Fibroblast of skin of scalp (primary cell): ENCODE measurements at places on chromosomes 7 and 10.

DNA sequence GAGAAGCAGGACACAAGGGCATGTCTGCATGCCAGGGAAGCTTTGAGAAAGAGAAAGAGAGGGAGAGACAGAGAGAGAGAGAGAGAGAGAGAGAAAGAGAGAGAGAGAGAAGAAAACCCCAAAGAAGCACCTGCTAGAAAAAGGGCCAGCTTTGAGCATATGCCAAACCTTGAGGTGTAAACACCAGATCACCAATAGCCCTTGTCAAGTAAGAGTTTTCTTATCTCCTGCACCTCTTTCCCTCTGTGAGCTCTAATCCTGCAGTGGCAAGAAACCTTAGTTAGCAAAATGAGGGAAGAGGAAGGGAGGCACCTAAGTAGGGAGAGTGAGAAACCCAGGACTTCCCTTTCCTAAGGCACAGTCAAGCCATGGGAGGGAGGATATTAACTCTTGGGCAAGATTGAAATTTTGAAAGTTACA is 11.3 kb upstream of the TRDMT1 start:
- DNase-seq: no peak

GRCh38 chr7:105773030-105773460 is 103.4 kb downstream of the ATXN7L1 start:
- no peak for DNase-seq

GRCh38 chr7:27640884-27641574 is 21.7 kb downstream of the HIBADH start:
- DNase-seq: peak; percentile 87

DNA sequence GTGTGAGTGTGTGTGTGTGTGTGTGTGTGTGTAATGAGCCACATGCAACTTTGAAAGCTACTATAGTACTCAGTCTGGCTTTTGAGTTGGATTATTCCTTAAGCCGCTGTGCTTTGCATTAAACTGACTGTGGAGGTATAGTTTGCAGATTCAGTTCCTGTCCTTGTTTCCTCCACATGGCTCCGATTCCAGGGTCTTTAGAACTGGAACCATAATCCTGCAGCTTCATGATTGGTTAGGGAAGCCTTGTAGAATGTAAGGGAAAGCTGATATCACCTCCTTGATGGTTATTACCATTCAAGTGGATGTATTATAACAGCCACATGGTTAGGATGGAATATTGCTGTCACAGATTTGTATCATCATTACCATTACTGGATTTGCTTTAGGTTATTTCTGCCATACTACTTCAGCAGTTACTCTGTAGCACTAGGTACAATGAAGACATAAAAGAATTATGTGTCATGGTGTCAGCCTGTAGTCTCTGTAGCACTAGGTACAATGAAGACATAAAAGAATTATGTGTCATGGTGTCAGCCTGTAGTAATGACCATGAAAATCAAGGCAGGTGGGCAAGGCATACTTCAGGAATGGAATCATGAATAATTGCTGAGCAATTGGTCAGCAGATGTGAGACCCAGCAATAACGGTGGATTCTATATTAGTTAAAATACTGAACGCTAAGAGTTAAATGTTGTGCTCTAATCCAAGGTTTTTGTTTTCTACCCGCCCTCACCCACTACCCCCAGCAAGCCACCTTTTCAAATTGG is 275.1 kb upstream of the FZD1 start:
- no peak for DNase-seq

DNA sequence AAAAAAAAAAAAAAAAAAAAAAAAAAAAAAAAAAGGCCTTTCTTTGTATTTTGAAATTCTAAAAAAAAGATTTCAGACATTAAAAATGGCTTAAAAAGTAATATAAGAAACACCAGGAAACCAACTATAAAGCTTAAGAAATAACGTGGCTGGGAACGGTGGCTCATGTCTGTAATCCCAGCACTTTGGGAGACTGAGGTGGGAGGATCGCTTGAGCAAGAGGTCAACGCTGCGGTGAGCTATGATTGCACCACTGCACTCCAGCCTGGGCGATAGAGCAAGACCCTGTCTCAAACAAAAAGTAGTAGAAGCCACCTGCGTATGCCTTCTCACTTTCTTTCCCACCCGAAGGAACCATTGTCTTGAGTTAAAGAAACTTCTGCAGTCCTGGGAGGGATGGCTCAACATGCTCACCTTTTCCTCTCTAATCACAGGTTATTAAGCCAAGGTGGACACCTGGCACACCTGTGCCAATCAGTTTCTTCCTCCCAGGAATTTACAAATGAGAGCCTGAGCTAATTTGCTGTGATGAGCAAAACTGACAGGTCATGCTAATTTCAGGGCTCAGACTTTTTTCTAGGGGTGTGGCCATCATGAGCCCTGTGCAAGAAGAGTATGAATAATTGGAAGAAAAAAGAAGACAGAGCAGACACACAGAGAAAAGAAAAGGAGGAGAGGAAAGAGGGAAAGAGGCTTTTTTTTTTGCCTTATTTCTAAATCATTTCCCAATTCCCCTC is 72.0 kb upstream of the PARD3 start:
- no peak for DNase-seq

DNA sequence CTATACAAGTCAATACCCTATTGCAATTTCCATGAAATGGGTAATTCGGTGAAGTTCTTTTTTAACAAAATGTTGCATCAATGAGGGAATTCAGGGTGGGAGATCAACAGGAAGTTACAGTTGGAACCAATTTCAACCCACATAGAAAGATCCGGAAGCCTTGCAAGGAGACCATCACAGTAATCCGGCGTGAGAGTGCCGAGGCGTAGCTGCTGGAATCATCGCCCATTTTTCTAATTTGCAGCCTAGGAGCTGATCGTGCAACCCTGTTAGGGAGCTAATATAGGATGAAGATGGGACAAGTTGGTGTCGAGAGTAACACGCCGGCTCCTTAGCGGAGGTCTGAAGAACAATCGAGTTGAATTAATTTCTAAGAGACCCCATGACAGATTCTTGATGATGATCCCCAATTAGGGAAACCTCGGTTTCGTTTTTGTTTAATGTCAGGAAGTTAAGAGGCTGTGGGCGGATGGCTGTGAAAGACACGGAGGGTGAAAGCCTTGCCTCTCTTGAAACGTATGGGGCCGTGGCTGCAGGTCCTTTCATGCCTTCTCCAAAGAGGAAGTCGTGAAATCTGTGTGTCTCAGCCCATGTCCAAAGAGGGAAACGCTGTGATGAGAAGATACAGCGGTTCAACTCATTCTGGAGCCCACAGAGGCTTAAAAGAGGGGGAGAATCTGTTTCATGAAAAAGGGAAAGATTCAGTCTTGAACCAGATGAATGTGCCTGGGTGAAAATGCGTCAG is 51.2 kb upstream of the CARD11 start:
- DNase-seq: no peak

GRCh38 chr10:125063256-125063925 is 97.0 kb downstream of the CTBP2 start:
- DNase-seq: no peak

- peak; percentile 92 for DNase-seq
Measured at GRCh38 chr7:90825779-90826178, 229.7 kb downstream of the CDK14 start.

GRCh38 chr7:77982926-77983550 is 184.5 kb downstream of the PHTF2 start:
- DNase-seq: no peak

GRCh38 chr10:43879162-43879561 is 230.5 kb upstream of the ZNF32 start:
- no peak for DNase-seq

GRCh38 chr7:391411-391951 is 101.5 kb downstream of the FOXL3 start:
- no peak for DNase-seq

- no peak for DNase-seq
Measured at GRCh38 chr7:36276428-36277248, 113.0 kb upstream of the ANLN start.

DNA sequence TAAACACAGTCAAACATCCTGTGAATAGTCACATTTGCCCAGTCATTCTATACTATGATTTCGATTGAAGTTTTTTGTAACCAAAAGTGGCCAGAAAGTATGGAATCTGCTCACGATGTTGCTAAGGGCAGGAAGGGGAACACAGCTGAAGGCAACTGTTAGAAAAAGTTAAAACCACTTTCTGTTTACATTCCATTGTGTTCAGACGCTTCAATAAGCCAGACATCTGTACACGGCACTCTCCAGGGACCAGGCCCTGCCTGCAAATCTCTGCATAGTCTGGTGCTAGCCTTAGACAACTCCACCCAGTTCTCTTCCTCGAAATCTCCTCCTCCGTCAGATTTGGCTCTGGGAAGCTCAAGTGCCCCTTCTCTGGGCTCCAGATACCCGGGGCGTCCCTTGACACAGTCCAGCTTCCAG is 17.1 kb upstream of the TMEM120A start:
- DNase-seq: peak; percentile 82

GRCh38 chr10:28681291-28681763 is 4.0 kb downstream of the BAMBI start:
- DNase-seq: no peak

- DNase-seq: no peak
Measured at GRCh38 chr7:50731703-50732582, 50.8 kb downstream of the GRB10 start.

- DNase-seq: no peak
Measured at GRCh38 chr10:30719832-30720231, 90.3 kb upstream of the LYZL2 start.

DNA sequence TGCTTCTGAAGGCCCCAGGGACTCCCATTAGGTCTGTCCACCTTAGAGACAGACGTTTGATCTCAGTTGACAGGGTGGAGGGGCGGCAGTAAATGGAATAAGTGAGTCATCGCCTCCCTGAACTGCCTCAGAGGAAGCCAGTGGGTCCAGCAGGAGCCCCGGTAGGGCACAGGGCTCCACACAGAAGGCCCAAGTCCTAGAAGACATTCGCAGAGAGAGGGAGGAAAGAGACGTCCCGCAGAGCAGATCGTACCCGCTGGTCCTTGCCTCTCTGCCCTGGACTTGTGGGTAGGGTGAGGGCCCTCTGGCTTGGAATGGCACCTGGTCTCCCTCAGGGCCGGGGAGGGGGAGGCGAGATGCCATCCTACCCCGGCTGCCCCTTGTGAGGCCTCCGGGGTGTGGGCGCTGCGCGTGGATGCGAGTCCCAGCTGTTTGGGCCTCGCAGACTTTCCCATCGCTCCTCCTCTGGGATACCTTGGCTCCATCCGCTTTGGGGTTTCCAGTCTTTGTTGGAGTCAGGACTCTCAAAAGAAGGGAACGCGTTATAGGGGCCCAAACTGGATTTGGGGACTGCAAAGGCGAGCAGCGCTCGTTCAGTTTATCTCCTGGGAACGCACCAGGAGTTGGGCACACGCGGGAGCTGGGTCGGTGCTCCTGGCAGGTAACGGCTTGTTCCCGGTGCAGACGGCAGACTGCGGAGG is 5.1 kb downstream of the TLX1 start:
- DNase-seq: no peak

DNA sequence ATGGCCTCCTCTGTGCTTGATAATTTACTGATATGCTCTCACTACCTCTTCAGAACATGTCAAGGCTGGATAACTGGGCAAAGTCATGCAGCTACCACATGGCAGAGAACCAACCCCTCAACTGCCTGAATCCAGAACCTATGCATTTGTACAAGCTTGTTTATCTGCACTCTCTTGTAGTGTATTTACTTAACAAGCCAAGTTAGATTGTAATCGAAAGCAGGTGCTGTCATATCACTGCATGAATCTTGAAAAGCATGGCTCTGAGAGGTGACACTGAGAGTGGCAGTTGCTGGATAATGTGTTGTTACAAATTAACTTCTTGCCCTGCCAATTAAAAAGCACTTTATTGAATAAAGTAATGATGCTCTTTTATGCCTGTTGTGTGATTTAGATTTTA is 588.6 kb downstream of the NRG3 start:
- DNase-seq: no peak

- no peak for DNase-seq
Measured at GRCh38 chr10:71881647-71882355, 30.8 kb upstream of the PSAP start.

- no peak for DNase-seq
Measured at GRCh38 chr10:95447685-95448084, 113.5 kb downstream of the SORBS1 start.

GRCh38 chr7:32679192-32679591 is 183.9 kb downstream of the AVL9 start:
- DNase-seq: no peak

GRCh38 chr7:123941391-123942180 is 16.5 kb downstream of the SPAM1 start:
- no peak for DNase-seq

- DNase-seq: no peak
Measured at GRCh38 chr7:28054531-28055160, 125.9 kb downstream of the JAZF1 start.

DNA sequence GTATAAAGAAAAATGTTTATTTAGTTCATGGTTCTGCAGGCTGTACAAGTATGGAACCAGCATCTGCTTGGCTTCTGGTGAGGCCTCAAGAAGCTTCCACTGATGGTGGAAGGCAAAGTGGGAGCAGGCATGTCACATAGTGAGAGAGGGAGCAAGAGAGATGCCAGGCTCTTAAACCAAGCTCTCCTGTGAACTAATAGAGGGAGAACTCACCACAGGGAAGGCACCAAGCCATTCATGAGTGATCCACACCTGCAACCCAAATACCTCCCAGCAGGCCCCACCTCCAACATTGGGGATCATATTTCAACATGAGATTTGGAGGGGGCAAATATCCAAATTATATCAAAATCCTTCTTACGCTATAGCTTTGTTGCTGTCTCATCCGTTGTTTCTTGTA is 113.1 kb downstream of the CPED1 start:
- DNase-seq: no peak

- DNase-seq: peak; percentile 43
Measured at GRCh38 chr7:2478399-2478785, 2.2 kb upstream of the GRIFIN start.

DNA sequence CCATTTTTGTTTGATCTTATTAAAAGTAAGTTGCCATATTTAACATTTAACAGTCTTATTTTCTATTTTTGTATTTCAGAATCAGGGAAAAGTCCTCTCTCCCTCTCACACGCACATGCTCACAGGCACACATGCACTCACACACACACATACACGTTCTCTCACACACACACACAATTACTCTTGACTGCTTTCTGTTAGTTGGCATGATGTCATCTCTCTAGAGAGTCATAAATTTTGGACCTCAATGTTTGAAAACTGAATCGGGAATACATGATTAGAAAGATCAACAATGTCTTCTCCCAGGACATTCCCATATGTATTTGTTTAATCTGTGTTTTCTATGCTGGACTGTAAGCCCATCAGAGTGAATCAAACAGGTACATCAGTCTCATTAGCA is 165.7 kb upstream of the AHR start:
- DNase-seq: peak; percentile 83
